NCI-H187 (cell line): ENCODE measurements at places on chromosomes 2 and 18.

DNA sequence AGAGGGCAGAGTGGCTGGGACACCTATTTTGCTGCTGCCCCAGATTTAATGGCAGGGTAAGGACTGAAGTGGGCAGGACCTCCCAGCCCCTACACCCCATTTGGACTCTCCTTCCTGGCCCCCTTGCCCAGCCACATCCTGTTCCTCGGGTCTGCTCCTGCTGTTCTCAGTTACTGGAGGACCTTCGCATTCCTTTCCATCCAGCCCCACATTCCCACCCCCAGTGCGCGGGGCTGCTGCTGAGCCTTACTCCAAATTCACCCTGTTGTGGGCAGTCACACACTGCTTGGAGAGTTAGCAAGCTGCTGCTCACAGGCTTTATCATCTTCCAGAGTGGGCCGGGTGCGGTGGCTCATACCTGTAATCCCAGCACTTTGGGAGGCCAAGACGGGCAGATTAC is 75.2 kb upstream of the SLC14A2 start:
- no peak for DNase-seq

DNA sequence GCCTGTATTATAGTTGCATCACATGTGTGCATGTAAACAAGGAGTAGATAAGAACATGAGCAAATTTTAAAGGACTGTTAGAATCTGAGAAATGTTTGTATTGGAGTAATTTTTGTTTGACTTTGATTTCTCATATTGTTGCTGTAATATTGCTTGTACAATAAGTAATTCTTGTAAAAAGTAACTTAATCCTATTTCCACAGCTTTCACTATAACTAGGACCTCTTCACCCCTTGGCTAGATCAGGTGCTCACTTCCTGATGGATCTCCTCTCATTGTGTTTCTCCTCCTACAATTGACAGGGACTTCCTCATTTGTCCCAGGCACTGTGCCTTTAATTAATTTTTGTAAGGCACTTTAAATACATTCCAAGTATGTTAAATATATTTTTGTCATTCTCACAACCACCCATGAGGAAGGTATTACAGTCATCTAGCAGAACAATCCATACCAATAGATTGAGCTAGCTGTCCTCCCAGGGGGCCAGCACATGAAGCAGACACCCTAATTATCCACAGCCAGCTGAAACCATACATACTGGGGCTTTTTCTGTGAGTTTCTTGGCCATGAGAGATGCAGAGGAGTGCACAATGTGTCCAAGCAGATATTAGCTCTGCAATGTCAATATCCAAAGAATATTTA is 359.5 kb upstream of the ACVR2A start:
- no peak for DNase-seq

DNA sequence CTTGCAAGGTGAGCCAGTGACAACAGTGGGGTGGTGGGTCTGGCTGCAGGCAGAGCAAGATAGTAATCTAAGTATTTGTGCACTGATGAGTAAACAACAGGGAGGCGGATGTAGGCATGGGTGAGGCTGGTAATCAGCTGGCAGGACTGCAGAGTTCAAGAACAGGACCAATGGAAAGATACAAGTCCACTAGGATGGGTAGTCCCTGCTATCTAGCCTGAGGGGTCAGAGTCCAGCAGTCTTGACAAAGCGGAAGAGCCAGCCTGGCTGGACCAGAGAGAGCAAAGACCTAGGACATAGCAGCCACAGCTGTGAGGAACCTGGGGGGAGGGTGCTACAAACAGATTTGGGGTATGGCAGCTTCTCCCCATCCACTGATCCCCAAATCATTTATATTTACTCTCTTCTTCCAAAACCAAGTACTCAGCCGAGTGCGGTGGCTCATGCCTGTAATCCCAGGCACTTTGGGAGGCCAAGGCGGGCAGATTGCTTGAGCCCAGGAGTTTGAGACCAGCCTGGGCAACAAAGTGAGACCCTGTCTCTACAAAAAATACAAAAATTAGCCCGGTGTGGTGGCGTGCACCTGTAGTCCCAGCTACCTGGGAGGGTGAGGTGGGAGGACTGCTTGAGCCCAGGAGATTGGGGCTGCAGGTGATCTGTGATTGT is 25.9 kb downstream of the VIL1 start:
- no peak for DNase-seq

DNA sequence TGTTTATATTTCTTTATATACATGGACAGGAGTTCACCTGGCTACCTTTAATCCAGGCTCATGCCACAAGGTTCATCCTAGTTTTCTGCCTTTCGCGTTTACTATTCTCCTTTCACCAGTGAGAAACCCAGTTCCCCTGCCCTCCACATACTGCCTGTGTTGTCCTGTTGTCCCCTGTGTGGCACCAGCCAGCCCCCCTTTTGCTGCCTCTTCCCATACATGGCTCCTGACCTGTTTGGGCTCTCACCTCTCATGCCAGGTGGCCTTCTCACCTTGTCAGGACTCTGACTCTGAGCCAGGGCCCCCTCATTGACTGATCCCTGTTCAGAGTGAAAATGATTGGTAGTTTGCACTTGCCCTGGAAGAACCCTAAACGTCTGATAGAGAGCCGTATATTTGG is 13.6 kb downstream of the ASB1 start:
- DNase-seq = no peak

DNA sequence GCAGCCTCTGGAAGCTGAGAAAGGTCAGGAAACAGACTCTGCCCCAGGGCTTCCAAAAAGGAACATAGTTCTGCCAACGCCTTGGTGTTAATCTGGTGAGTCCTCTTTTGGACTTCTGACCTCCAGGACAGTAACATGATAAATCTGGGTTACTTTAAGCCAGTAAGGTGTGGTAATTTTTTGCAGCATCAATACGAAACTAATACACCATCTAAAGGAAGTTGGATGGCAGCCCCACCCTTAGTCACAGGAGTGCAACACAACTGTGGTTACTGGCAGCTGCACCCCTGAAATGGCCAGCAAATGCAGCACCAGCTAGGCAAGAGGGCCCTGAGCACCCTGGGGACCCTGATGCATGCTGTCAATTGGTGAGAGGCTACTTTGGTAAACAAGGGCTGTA is 25.8 kb downstream of the CREG2 start:
- no peak for DNase-seq

- DNase-seq = no peak
These were observed 148.3 kb downstream of the RHBDD1 start for GRCh38 chr2:226983895-226984749.

GRCh38 chr2:239264492-239264837 is 136.4 kb downstream of the HDAC4 start:
- no peak for DNase-seq

GRCh38 chr2:186503827-186504606 is 18.0 kb downstream of the ZC3H15 start:
- no peak for DNase-seq

GRCh38 chr2:62998949-62999348 is 51.7 kb upstream of the OTX1 start:
- DNase-seq = no peak

DNA sequence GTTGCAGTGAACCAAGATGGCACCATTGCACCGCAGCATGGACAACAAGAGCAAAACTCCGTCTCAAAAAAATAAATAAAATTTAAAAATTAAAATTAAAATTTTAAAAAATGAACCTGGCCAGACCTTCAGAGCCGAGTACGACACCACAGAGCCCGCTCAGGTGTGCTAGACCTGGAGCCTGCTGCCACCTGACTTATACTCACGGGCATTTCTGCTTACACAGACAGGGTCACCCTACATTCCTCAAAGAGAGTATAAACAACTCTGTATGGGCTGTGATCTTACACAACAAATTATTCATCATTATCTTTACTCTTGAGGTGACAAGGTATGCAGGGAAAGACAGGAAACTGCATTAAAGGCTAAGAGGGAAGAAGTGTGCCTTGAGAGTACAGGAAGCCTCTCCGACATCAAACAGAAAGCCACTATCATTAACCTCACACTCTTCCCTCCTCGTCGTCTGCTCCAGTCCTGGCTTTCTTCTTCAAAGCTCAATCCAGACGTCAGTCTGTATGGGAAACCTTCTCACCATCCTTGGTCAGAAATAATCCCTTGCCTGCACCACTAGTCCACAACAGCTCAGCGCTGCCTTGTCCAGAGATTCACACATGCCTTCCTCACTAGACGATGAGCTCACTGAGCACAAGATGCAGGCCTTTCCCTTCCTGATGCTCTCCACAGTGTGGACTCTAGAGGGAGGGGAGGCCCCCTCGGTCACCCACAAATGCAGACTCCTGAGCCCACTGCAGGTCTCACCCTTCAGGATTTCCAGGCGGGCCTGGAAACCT is 56.2 kb downstream of the UXS1 start:
- no peak for DNase-seq
